ENCODE measurements at places on chromosomes 16 and 17. TPM values are rescaled to one million over a fixed set of nuclear protein-coding genes. Genes with fewer than 3 reads are reported as not detected.

- H3K4me3 ChIP-seq, result peak overlapping the region; percentile 89
- H3K27me3 ChIP-seq, result no peaks in the 10 kb centered on the region
- H3K27ac ChIP-seq, result peak overlapping the region; percentile 94
- peaks cover 19% of the 10 kb centered on the region for H3K36me3 ChIP-seq
- no peak for DNase-seq
Measured at GRCh38 chr17:4833941-4834680, 971 bp downstream of the MINK1 start.

- H3K4me3 ChIP-seq, result peak overlapping the region; percentile 83
- peaks cover 42% of the 10 kb centered on the region for H3K36me3 ChIP-seq
- H3K4me1 ChIP-seq, result peaks cover 36% of the 10 kb centered on the region
Measured at GRCh38 chr17:44187131-44187899, 543 bp downstream of the TMUB2 start.

- no peaks in the 10 kb centered on the region for H3K36me3 ChIP-seq
- DNase-seq, result no peak
- H3K27me3 ChIP-seq, result no peaks in the 10 kb centered on the region
- H3K27ac ChIP-seq, result no peak overlapping the region
- no peak overlapping the region for H3K4me3 ChIP-seq
Measured at GRCh38 chr16:1062895-1063294, 9.7 kb upstream of the SSTR5 start.

GRCh38 chr17:59296190-59296589, 35.3 kb upstream of the YPEL2 start:
- H3K27ac ChIP-seq, result no peak overlapping the region
- H3K36me3 ChIP-seq, result no peaks in the 10 kb centered on the region
- H3K27me3 ChIP-seq, result no peaks in the 10 kb centered on the region

DNA sequence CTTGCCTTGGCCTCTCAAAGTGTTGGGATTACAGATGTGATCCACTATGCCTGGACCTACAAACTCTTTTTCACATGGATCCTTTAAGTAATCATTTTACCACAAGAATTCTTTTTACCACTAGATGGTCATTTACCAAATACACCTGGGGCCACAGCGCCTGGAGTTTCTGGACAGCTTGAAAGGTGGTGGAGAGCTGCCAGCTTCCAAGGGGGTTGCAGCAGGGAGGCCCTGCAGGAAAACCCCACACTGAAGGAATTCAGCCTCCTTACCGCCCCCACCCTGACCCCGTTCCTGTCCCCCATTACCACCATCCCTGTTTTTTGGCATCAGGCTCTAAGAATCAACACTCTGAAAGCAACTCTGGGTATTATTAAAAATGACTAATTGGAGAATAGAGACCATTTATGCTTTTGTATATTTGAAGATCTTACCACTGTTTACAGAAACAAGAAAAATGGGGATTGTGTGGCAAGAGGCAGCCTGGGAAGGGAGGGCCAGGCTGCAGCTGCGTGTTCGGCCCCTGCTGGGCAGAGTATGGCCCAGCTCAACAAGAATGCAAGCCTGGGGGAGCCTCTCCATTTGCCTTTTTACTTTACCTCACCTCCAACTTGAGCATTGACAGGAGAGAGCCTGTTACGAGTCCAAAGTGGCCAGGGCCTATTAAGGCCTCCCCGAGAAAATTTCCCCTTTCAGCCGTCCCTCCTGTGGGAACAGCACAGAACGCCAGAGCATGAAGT, 209.9 kb downstream of the ZFHX3 start:
- H3K27me3 ChIP-seq, result no peaks in the 10 kb centered on the region
- no peak for DNase-seq
- H3K27ac ChIP-seq, result no peak overlapping the region
- H3K4me3 ChIP-seq, result no peak overlapping the region
- H3K4me1 ChIP-seq, result peaks cover 5% of the 10 kb centered on the region

DNA sequence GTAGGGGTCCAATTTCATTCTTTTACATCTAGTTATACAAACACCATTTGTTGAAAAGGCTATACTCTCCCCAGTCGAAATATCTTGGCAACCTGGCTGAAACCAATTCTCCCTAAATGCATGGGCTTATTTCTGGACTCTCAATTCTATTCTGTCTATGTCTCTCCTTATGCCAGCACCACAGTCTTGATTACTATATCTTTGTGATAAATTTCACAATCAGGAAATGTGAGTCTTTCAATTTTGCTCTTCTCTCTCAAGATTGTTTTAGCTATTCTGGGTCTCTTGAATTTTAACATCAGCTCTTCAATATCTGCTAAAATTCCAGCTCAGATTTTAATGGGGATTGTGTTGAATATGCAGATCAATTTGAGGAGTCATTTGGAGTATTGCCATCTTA, 5.9 kb upstream of the TRIM25 start:
- no peak for DNase-seq
- no peaks in the 10 kb centered on the region for H3K36me3 ChIP-seq

The EFNB3 gene
- total RNA-seq, result 0.41 TPM

The NAA60 gene
- total RNA-seq, result 47.1 TPM

GRCh38 chr16:3863587-3863986, 16.9 kb downstream of the CREBBP start:
- no peak overlapping the region for H3K4me3 ChIP-seq
- no peak for DNase-seq
- H3K27ac ChIP-seq, result no peak overlapping the region
- no peaks in the 10 kb centered on the region for H3K36me3 ChIP-seq
- H3K4me1 ChIP-seq, result peaks cover 100% of the 10 kb centered on the region

- H3K4me1 ChIP-seq, result peaks cover 5% of the 10 kb centered on the region
- peak overlapping the region; percentile 44 for H3K27ac ChIP-seq
- no peaks in the 10 kb centered on the region for H3K36me3 ChIP-seq
- no peak for DNase-seq
- H3K27me3 ChIP-seq, result no peaks in the 10 kb centered on the region
Measured at GRCh38 chr16:87918338-87918737, 18.0 kb downstream of the CA5A start.

The SMIM22 gene
- total RNA-seq, result not detected

DNA sequence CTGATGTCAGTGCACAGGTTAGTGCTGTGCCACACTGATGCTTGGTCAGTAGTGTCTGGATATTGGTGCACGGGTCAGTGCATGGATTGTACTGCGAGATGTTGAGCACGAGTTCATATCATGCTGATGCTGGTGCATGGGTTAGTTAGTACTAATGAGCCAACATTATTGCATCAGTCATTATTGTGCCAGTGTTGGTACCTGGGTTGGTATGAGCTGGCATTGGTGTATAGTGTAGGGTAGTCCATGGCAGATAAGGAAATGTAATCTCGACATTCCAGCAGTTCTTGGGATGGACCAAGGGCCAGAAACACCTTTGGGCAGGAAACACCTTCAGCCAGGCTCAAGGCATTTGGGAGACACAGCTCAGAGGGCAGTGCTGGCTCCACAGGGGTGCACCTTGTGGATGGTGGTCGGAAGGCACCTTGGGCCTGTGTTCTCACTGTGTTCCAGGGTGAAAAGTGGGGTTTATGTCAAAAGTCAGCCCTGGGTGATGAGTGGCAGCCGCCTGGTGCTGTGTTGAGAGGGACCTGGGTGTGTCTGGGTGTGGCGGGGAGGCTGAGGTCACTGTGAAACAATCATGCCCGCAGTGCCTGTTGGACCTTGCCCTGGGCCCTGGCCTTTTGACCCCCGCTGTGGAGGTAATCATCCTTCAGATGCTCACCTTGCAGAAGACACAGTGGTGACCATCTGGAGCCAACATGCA, 100.7 kb upstream of the ZNF469 start:
- no peaks in the 10 kb centered on the region for H3K36me3 ChIP-seq
- no peaks in the 10 kb centered on the region for H3K27me3 ChIP-seq
- H3K4me3 ChIP-seq, result no peak overlapping the region
- no peak for DNase-seq
- H3K27ac ChIP-seq, result no peak overlapping the region
- H3K4me1 ChIP-seq, result no peaks in the 10 kb centered on the region
